Activated CD4-positive, CD25-positive, alpha-beta regulatory T cell (primary cell): ENCODE measurements at places on chromosomes 6 and 20.

- no peak for DNase-seq
Observed at GRCh38 chr6:92688342-92688741, 731.0 kb downstream of the EPHA7 start.

DNA sequence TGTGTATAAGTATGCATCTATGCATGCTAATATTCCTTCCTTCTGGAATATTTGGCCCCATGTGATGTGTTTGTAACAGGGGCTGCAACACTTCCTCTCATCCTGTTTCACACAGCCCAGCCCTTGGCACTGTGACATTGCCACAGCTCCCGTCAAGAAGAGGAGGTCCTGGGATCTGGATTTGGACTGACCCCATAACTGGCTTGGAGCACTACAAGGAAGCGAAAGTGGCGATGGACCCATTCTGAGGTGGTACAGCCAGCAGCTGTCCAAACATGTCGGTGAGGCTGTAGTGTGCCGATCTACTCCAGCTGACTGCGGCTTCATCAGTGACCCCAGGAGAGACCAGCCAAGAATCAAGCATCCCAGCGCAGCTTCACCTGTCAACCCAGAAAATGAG is 18.2 kb downstream of the SYNDIG1 start:
- DNase-seq: no peak

GRCh38 chr6:151690768-151691562 is 116.5 kb upstream of the ESR1 start:
- no peak for DNase-seq

DNA sequence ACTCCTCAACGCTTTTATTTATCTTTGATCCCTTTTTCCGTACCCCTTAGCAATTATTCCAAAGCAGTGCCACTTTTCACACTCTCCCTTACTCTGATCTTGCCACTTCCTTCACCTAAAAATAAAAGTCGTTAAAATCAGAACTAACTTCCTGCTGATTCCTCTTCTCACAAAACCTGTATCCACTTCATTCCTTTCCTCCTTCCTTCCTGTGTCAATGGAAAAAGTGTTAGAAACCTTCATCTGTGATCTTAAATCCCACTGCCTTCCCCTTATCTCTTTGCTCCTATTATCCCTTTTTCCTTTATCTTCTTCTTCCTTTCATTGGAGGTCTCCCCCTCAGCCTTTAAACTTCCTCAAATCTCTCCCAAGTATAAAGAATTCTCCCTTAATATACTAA is 49.2 kb downstream of the GOPC start:
- no peak for DNase-seq

DNA sequence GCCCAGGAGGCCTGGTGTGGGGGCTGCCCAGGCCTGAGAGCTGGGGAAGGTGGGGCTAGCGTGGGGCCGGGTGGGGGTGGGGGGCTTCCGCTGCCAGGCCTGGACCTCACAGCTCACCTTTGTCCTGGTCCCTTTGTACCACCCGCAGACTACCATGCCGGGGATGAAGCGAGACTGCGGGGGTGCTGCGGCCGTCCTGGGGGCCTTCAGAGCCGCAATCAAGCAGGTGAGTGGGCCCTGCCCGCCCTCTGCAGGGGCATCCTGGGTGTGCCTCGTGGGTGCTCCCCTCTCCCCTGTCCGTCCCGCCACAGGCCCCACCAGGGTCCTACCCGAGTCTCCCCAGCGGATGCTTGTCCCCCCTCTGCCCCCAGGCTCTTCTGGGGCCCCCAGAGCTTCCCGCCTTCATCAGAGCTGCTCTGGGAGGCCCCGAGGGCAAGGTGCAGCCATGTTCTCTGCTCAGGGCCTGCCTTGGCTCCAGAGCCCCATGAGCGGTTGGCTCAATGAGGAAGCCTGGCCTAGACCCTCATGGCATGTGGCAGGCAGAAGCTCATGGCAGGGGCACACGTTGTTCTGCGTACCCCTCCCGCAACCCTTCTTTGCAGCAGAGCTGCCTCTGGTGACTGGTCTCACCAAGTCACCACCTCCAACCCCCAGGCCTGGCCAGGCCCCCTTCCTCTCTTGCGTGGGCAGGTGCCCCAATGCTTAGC is 14.5 kb downstream of the NPEPL1 start:
- DNase-seq: no peak

DNA sequence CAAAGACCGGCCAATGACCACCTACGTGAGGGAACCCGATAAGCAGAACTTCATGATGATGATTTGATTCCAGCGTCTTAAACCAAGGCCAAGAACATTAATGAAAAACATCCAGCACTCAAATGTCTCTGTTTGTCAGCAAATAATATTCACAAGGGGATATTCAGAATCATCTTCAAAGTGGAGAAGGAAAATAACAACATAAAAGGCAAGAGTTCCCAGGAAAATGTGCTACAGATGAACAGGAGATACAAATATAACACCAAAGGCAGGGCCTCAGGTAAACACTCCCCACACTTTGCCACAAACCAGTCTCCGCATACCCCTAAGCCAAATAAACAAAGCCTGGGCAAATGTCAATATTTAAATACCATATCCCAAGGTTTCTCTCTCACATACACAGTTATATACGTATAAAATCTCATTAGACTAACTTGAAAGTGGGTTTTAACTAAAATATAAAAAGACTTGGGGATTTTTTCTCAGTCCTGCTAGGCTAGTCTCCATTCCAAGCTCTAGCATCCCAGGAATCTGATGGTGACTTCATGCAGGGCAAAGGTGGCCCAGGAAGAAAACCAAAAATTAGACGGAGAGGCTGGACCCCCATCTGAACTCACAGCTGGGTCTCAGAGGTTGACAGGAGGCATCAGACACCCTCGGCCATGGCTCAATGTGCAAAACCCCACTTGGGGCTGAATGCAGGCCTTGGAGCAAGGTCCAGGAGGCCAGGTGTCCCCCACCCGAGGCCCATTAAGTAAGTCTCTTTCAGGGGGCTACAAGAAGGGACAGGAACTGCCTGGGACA is 32.1 kb downstream of the TRAM2 start:
- no peak for DNase-seq

GRCh38 chr6:127784468-127784867 is 116.4 kb downstream of the THEMIS start:
- DNase-seq: no peak

- no peak for DNase-seq
Observed at GRCh38 chr6:167985911-167986595, 11.4 kb upstream of the KIF25 start.

DNA sequence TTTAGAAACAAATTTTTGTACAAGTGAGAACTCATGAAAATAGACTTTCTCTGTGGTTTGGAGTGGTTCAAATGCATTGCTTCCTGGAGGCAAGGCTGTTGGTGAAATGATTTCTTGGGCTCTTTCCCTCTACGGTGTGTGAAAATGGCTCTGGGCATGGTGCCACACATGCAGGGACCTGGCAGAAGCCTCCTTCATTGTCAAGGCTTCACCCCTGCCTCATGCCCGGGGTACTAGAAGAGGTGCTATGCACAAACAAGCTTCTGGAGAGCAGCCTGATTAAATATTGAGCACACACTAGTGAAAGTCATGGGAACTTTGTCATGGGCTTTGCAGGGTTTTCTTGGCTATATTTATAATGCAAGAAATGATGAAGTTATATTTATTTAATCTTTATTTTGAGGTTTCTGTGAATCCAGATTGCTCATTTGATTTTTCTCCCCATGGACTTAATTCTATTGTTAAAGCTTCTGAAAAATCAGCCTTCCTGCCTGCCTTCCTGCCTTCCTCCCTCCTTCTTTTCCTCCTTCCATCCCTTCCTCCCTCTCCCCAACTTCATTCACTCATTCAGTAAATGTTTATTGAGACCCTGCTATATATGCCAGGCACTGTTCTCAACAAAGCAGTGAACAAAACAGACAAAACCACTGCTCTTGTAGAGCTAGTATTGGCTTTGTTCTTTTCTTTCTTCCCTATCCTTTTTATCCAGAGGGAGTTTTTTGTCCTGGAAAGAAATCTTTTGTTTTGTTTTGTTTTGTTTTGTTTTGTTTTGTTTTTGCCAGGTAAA is 21.0 kb downstream of the C6orf89 start:
- no peak for DNase-seq

GRCh38 chr6:158647501-158647900 is 2.4 kb upstream of the SYTL3 start:
- no peak for DNase-seq

- DNase-seq: no peak
Observed at GRCh38 chr20:1020614-1021013, 18.5 kb upstream of the RSPO4 start.

GRCh38 chr6:164408868-164409267 is 900.5 kb downstream of the C6orf118 start:
- no peak for DNase-seq

DNA sequence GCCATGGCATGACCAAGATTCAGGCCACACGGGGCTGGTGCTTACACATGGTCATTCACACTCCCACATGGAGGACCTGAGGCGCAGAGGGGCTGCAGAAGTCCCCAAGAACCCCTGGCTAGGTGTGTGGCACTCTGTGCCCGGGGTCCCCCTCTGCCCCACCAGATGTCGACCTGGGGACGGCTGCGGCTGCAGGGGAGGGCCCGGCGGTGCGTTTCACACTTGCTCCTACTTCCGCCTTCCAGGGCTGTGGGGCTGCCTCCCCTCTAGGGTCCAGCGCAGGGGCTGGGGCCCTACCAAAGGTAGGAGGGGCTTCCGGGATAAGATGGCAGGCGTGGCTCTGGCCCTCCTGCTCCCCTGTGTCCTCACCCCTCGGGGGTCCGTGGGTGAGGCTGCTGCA is 81.1 kb upstream of the SLCO4A1 start:
- DNase-seq: no peak

DNA sequence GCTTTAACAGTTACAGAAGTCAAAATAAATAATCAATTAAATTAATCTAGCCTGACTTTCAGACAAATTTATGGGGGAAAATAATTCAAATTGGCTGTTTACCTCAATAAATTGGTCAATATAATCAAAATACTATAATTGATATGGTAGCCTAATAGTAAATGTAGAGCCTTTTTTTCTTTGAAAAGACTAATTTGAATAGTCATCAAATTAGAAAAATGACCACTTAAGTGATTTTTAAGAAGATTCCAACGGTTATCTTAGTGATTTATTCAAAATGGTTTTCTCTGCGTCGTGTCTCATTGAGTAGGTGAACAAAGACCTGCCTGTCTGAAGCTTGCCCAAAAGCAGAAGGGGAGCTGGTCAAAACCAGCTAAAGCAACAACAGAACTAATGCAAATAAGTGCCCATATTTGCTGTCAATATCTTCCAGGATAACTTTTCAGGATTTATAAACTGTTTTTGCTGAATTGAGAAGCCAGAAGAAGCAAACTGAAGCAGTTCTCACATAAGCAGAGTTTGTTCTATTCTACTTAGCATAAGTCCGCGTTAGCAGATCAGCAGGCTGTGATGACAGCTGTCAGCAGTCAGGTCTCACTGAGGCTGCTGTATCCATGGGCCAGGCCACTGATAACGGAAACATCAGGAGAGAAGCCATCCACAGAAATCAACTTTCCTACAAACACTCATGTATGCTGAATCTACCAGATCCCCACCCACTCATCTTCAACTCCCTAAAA is 7.0 kb downstream of the RCAN2 start:
- DNase-seq: no peak

GRCh38 chr20:62206388-62206775 is 13.7 kb downstream of the HRH3 start:
- no peak for DNase-seq

- DNase-seq: no peak
Observed at GRCh38 chr6:35710241-35710847, 21.6 kb upstream of the FKBP5 start.

DNA sequence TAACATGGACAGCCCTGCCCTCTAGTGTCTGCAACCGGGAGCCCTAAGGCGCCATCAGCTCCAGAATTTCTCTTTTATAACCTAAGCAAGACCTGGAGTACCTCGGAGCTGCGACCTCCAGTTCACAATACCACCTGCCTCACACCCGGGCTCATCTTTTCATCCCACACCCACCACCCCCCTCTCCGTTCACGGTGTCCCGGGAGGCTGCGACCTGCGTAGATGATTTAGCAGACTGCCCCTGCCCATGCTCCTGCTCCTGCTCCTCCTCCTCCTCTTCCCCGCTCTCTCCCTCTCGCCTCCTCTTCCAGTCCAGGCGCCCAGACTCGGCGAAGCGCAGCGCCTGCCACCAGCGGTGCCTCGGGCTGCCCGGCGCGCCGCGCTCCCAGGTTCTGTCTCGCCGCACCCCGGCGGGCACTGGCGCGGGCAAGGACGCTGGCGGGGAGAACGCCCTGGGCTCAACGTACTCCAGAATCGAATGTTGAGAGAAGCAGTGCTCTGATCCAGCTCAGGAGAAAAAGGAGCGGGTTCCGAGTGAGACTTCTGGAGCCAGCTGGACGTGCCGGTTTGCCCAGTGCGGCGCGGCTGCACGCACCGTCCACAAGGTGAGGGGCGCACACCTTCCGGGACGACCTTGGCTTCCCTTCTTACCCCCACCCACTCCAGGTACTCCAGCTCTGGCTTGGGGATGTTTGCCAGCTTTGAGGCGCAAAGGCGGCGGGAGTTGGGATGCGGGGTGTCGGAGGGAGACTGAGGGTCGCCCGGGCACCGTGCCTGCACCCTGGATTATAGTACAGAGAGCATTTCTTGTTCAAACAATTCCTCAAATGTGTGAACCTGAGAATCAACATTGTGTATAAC is at the start of gene HTR1E:
TSS of gene HTR1E (plus strand) at position 310 of the 861 bp plus-strand sequence. CDS start 77,807 bp downstream, outside the sequence.
- DNase-seq: no peak

DNA sequence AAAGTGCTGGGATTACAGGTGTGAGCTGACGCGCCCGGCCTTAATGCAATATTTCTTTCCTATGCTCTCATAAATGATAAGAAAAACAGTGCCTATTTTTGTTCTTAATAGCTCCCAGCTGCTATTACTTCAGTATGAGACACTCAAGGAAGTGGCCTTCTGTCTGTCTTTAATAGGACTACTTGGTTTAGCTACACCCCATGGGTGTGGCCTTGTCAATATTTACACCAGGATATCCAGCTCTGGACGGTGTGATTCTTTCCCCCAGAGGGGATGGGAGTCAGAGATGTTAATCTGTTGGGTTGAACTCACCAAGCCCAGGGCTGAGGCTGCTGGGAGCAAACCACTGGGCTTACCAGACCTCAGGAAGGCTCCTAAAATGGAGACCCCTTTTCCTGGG is 134.2 kb downstream of the CEP57L1 start:
- no peak for DNase-seq

DNA sequence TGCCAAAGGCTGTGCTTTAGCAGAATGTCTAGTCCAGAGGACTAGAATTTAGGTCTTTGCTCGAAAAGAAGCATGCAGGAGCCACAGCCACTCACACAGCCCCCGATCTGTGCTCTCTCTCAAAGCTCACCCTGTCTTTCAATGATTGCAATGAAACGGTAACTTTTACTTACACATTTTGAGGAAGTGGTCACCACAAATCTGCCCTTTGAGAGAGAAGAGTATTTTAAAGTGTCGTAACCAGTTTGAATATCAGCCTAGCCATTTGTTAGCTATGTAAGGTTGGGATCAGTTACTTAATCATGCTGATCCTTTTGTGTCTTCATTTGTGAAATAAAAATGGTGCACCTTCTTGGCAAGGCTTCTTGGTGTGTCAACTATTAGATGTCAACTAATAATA is 209.0 kb downstream of the TFAP2A start:
- DNase-seq: no peak

DNA sequence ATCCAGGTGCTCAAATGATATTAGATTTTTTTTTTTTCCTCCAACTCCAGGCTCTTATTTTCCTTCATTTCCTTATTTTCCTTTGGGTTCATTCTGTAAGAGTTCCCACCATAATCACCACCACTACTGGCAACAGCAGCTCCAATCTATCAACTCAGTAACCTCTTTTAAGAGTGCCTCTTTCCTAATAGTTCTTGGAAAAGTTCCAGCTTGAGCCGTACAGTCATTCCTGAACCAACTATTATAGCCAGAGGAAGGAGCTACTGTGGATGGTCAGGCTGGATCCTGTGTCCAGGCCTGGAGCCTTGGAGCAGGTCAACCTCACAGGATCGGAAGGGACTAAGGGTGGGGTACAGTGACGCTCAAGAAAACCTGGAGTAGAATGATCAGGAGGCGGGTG is 4.2 kb upstream of the ANGPT4 start:
- no peak for DNase-seq
